ENCODE measurements at places on chromosomes 2 and 18.

- no peak for DNase-seq
Observed at GRCh38 chr2:55401124-55401523, 18.5 kb downstream of the CCDC88A start.

GRCh38 chr2:234914371-234915154 is 37.3 kb upstream of the SH3BP4 start:
- no peak for DNase-seq

GRCh38 chr2:240455272-240455646 is 19.8 kb downstream of the GPC1 start:
- DNase-seq, result no peak

- DNase-seq, result no peak
Observed at GRCh38 chr2:95578539-95578938, 13.3 kb upstream of the TRIM43 start.

- no peak for DNase-seq
Observed at GRCh38 chr2:129709001-129709955, 270.2 kb upstream of the RAB6C start.

- no peak for DNase-seq
Observed at GRCh38 chr2:94996305-94997100, 29.0 kb upstream of the MAL start.

- no peak for DNase-seq
Observed at GRCh38 chr2:200430017-200430416, 79.9 kb downstream of the KCTD18 start.

DNA sequence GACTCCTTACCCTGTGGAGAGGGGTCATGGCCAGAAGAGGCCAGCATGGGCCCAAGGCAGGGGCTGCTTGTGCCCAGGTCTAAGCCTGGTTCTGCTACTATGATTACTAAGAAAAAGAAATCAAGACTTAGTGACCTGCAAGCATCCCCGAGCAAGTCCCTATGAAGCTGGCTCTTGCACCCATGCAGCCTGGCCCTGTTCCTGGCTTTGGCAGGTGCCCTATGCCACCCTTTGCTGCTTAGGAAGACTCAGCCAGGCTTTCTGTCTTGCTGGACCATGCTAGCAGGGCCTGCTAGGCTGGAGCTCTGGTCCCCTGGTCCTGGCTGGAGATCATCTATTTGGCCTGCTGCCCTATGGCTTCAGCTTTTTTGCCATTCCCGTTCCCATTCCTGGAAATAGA is 309.4 kb upstream of the EPAS1 start:
- DNase-seq, result no peak

DNA sequence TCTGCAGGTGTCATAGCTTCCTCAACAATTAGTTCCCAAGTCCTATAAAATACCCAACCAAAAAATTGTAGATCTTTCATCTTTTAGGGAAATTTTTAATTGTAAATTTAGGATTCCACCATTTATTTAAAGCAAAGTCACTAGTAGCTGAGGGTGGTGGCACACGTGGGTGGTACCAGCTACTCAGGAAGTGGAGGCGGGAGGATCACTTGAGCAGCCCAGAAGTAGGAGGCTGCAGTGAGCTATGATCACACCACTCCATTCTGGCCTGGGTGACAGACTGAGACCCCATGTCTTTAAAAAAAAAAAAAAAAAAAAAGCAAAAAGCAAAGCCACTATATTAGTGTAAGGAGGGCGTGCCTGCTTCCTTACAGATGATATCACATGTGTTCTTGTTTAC is 60.3 kb upstream of the GREB1L start:
- no peak for DNase-seq

DNA sequence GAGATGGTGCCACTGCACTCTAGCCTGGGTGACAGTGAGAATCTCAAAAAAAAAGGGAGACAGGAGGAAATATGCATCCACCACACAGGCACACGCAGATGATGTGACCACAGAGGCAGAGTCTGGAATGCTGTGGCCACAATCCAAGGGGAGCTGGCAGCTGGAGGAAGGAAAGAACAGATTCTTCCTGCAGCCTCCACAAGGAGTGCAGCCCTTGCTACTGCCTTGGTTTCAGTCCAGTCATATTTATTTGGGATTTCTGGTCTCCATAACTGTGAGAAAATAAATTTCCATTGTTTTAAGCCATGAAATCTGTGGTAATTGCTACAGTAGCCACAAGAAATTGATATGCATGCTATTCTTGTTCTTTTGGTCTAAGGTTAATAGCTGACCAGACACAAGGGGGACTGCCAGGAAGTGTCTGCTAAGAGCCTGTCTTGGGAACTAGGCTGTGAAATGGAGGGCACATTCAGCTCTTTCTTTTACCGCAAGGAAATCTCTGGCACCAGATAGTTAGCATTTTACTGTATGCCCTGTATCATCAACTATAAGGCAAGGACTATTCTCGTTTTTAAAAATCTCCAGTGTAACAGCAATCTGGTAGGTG is 133.1 kb upstream of the SEC11C start:
- DNase-seq, result no peak

DNA sequence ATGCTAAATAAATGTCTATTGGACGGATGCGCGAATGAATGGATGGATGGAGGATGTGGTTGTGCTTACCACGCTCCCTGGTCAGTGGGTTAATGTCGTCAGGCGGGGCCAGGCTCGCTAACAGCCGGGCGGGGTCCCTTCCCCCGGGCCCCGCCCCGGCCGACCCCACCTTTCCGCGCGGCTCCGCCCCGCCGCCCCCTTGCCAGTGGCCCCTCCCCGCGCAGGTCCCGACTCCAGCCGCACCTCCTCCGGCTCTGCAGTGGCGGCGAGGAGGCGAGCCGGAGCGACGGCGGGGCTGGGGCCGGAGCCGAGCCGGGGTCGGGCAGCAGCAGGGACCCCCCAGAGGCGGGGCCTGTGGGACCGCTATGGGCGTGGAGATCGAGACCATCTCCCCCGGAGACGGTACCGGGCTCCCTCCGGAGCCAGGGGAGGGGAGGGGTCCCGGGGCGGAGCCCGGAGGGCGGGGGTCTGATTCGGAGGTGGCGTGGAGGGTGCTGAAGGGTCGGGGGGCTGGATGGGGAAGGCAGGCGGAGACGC is at the start of gene FKBP1B:
TSS of gene FKBP1B (plus strand) at position 257 of the 537 bp plus-strand sequence. CDS start at position 366, 109 bp downstream.
- DNase-seq, result peak; percentile 39

DNA sequence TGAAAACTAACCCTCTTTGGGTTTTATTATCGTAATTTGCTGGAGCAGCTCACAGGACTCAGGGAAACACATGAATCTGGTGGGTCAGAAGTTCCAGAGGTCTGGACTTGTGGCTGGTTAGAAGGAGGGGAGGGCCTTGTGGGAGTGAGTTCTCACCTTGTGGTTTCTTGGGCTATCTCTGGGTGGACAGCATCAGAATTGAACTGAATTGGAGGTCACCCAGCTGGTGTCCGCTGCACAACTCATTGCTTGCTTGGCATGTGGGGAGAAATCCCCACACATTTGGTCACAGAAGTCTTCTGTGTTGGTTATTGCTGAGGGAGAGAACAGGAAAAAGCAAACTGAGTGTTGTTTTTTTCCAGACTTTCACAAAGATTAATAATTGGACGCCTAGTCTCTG is 27.5 kb downstream of the ZNF892 start:
- DNase-seq, result no peak

DNA sequence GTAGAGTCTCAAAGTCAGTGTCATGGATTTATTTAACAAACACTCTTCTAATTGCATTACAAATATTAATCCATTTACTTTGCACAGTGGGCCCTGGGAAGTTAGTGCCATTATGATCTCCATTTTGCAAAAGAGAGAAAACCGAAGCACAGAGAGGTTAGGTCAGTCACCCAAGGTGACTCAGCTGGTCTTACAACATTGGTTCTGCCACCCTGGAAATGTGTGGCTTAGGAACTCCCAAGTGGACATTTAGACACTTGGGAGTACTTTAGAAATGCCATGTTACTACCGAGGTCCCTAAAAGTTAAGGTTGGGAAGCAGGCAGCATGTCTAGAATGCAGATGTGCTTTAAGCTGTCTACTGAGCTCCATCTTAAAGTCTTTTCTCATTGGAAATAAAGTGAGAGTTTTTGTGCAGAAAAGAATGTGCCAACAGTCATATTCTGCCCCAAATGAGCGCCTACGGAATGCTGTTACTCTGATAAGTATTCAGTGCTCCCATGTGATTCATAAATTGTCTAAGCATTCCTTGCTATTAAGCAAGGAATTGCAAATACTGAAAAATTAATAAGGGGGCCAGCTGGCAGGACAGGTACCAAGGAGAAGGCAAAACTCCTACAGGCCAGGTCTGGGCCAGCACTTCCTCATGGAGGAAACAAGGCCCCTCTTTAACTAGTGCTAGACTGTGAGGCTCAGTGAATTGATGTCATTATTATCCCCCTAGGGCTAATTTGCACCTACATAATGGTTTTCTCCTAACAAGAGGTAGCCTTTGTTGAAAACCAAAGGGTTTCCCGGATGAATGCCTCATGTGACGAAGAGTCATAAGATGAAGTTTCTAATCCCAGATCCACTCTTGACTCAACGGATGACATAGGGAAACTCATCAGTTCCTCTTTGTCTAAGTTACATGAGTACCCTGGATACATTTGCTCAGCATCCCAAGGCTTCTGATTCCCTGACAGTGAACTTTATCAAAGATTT is 16.3 kb downstream of the NRP2 start:
- no peak for DNase-seq

GRCh38 chr2:123495241-123495640 is 529.8 kb upstream of the CNTNAP5 start:
- DNase-seq, result no peak

- no peak for DNase-seq
Observed at GRCh38 chr2:240197462-240198139, 57.1 kb upstream of the OTOS start.

DNA sequence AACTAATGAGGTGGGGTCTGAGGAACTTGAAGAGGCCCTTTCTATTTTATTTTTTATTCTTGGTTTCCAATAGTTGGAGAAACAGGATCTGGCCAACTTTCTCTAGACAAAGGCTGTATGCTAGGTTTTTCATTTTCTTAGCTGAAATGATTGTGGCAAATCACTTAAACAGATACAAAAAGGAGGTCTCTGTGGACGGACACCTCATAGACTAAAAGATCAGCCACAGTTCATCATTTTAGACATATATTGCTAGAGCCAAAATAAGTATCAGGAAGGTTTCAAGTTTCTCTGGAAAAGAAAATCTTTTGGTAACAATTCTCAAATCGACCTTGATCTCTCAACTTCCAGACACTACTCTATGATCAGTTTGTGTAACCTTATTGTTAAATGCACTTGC is 224.5 kb upstream of the REV1 start:
- DNase-seq, result no peak

- no peak for DNase-seq
Observed at GRCh38 chr2:178395941-178396570, 54.9 kb downstream of the PRKRA start.

DNA sequence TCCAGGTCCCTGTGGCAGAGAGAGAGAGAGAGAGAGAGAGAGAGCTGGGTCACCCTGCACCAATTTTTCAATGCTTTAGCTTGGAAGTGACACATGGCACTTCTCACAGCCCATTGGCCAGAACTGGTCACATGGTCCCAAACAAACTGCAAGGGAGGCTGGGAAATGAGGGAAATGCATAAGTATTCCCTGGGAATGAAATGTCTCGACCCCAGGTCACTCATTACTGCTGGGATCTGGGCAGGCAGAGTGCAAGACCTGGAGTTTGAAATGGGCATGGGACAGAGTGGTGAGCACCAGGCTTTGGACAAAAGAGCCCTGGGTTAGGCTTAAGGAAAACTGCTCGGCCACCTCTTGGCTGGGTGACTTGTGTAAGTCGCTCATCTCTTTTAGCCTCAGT is 37.0 kb downstream of the SMAD7 start:
- no peak for DNase-seq

DNA sequence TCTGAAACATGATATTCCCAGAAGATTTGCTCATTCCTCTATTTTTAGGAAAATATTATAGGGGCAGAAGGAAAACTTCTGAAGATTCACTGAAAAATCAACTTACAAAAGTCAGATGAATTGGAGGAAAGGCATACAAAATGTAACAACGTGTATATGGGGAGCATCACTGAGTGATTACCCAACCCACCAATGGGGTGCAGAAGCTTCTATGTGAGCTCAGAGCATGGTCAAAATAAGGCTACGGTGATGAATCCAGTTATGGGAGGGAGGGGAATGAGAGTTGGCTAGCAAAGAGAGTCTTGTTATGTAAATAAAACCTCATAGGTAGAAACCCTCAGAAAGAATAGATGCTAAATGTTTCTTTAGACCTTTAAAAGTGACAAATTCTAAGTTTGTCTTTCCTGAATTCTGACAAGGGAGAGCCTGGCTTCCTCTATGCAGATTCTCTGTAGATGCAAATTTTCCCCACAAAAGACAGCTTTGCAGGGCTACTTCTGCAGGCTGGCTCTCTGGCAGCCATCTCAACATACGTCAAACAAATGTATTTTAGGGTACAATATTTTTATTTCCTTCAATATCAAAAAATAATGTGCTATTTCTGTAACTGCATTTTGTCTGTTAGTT is 171.4 kb upstream of the NDUFV2 start:
- DNase-seq, result no peak

DNA sequence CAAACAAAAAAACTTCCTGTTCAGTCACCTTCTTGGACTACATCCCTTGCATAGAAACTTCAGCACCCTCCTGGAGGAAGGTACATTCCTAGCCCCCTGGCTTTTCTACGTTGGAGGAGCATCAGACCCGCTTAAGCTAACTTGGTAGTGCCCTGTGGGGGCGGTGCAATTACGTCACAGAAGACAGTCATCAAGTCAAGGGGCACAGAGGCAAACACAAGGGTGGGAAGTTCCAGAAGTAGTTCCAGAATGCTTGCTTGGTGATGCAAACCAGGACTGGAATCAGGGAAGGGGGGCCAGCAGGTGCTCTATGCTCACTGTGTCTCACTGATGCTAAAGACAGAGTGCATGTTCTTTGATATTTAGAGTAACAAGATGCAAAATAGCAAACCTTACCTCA is 15.2 kb upstream of the AGFG1 start:
- DNase-seq, result no peak

- no peak for DNase-seq
Observed at GRCh38 chr2:124112966-124113365, 87.9 kb downstream of the CNTNAP5 start.

GRCh38 chr2:9656270-9656766 is 25.5 kb upstream of the YWHAQ start:
- peak; percentile 80 for DNase-seq

DNA sequence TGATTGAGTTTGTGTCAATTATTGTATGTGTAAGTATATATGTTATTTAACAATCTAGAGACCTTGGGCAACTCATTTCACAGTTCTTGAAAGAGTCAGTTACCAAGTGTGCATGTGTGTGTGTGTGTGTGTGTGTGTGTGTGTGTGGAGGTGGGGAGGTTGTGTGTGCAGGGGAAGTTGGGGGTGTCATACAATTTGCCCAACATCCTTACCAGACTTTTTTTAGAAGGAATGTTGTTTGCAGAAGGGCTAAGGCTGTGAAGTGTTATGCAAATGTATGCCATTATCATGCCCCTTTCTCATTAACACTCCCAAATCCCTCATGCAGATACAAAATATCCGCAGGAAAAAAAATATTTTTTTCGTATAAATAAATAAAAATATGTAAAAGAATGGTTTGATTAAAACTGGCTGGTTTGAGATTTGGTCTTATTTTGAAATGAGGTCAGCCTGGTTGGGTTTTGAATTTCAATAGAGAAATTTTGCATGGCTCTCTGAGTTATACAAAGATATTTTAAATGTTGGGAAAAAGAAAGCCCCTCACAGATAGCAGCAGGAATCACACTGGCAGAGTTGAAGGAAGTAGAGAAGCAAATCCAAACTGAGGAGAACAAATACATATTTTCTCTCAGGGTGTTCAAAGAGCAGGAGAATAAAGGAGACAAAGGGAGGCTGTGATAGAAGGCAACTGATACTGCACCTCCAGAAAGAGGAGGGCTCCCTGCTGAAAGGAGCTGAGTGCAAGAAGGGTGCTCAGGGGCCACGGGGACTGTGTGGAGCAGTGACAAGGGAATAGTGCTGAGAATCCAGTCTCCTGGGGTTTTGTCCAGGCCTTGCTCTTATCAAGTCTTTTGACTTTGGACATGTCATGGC is 1365.5 kb upstream of the CELF4 start:
- DNase-seq, result no peak

Measured in CD4-positive, alpha-beta T cell treated with Interleukin-2 at 100 ng/mL for 4 hours (primary cell).